ENCODE measurements at places on chromosomes 2 and 18.

DNA sequence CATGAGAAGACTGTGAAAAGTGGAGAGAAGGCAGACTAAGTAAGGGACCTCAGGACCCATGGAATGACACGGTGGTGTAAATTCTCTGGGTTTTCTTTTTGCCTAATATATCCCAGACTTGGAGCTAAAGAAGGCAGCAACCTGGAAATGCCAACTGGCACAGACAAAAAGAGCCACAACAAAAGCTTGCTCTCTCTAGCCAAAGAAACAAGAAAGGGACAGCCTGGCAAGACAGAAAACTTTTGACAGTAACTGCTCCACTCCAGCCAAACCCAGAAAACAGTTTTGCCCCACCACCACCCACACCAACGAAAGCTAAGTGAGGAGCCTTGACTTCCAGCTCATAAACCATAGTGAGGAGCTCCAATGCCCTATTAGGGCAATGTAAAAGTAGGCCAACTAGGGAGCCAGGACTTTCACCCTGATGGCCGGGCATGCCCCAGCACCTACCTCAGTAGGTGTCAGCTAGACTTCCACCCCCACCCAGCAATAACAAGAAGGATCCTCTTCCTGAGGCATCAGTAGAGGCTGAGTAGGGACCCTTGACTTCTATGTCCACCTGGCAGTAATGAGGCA, 35.5 kb downstream of the PELI1 start:
- DNase-seq = no peak

DNA sequence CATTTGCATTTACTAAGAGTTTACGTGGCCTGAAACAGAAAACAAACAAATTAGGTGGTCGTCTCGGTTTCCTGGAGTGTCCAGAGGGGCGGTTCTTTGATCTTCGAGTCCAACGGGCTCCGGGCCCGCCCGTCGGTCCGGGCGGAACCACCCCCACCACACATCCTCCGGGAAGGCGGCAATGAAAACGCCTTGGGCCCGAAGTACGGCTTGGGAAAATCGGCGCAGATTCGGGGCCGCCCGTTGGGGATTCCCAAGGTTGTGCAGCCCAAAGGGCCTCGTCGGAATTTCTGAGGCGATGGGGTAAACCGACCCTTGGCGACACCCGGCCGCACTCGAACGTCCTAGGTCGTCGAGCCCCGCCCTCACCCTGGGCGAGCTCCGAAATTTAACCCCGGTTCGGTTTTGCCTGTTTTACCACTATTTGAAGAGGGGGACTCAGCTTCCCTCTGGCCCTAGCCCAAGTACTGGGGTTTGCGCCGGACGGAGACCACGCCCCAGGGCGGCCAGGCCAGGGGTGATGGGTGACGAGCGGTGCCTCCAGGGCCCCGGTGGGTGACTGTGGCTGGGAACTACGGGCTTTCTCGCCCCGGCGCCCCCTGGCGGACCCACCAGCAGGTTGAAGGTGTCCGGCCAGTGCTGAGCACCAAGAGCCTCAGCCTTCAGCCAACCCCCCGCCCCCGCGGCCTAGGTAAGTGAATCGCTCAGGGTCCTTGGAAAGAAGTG, 1.9 kb upstream of the CFAP53 start:
- peak; percentile 96 for DNase-seq

DNA sequence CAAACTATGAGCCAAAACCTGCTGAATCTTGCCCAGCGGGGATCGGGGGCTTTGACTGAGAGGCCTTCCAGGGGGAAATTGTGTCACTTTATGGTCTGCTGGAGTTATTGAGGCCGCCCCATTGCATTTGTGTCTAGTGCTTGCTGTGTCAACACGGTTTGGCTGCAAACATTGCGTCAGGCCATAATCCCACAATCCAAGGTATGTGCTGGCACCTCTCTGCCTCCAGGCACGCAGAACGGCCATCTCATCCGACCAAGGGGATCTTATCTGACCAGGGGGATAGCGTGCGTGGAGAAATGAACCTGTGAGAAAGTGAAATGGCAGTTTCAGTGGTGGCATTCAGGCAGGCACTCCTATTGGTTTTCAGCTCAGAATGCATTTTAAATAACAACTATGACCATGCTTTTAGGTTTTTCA, 18.1 kb upstream of the LYPD6B start:
- no peak for DNase-seq

GRCh38 chr18:66393463-66393862, 210.4 kb downstream of the CDH19 start:
- DNase-seq = no peak

- peak; percentile 19 for DNase-seq
Measured at GRCh38 chr18:78423811-78424210, 555.8 kb upstream of the SALL3 start.

GRCh38 chr2:239275044-239275685, 125.7 kb downstream of the HDAC4 start:
- peak; percentile 43 for DNase-seq

DNA sequence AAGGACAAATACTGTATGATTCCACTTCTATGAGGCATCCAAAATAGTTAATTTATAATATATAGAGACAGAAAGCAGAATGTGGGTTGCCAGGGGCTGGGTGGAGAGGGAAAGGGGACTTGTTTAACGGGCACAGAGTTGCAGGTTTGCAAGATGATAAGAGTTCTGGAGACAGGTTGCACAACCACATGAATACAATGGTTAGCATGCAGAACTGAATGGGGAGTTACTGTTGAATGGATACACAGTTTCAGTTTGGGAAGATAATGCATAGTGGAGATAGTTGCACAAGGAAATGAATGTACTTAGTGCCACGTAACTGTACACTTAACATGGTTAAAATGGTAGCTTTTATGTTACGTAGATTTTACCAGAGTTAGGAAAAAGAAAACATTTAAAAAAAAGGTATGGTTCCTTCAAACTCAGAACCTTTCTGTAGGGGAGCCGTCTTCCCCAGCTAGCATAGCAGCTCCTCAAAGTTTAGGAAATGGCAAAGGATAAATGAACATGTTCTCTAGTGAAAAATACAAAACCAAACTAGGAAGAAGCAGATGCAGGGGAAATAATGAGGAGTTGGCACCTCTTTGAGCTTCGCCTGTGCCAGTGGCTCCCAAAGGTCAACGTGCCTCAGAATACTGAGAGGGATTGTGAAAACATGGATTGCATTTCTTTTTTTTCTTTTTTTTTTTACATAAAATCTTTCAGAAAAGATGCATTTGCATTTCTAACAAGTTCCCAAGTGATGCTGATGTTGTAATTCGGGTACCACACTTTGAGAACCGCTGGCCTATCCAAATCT, 95.2 kb downstream of the ZCCHC2 start:
- DNase-seq = no peak

DNA sequence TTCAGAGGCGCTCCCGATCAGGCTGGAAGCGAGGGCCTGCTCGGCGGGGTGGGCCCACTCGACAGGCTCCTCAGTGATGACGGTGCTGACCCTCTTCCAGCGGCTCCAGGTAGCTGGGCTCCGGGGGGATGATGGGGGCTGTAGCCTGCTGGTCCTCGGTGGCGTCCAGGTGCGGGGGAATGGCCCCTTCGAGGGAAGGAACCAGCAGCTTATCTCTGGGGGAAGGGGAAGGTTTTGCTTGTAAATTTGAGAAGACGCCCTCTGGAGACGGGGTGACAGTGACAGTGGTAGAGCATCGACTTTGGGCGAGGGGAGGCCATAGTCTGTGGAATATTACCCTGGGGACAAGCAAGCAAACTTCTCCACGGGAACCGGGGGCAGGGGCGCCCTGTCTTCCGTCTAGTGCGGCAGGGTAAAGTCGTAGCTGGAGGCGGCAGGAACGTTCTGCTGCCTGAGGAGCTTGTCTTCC, 891.9 kb upstream of the LRRTM1 start:
- no peak for DNase-seq

DNA sequence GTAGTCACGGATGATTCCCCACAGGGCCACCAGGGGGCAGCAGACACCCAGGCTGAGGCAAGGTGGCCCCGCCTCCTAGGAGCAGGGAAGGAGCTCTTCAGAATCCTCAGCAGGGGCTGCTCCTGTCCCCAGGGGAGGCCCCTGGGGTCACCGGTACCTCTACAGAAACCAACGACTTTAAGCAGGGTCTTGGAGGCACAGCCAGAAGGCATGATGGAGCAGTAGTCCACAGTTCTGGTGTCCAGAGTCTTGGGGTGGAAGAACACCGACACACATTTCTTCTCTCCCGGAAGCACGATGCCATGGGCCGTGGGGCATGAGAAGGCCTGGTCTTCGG, 11.5 kb downstream of the CFAP65 start:
- DNase-seq = peak; percentile 94

DNA sequence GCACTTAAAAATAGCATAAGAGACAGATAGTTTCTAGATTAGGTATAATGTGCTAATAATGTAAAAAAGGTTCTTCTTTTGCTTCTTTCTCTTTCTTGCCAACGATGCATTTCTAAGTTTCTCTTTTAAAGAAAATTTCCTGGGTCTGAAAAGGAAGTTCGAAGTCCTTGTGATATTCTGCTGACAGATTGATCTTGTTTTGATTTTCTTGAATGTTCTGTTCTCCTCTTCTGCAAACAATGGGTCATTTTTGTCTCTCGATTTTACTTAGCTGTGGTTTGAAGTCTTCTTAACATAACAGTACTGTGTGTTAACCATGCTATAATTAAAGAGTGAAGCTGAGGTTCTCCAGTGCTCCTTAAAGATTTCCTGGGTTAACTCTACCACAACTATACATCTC, 61.1 kb upstream of the ACYP2 start:
- no peak for DNase-seq

- no peak for DNase-seq
Measured at GRCh38 chr2:8137801-8138200, 544.1 kb upstream of the ID2 start.

GRCh38 chr2:4678927-4679326, 975.6 kb downstream of the DCDC2C start:
- no peak for DNase-seq

GRCh38 chr2:120133572-120134244, 89.5 kb downstream of the TMEM185B start:
- peak; percentile 56 for DNase-seq

DNA sequence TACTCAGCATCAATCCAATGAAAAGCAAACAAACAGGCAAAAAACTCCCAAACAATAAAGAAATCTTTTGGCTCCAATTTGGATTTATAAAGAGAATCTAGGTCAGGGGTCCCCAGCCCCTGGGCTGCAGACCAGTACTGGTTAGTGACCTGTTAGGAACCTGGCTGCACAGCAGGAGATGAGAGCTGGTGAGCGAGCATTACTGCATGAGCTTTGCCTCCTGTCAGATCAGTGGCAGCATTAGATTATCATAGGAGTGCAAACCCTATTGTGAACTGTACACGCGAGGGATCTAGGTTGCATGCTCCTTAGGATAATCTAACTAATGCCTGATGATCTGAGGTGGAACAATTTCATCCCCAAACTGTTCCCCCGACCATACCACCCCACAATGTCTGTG, 102.2 kb downstream of the KIAA1328 start:
- DNase-seq = no peak

DNA sequence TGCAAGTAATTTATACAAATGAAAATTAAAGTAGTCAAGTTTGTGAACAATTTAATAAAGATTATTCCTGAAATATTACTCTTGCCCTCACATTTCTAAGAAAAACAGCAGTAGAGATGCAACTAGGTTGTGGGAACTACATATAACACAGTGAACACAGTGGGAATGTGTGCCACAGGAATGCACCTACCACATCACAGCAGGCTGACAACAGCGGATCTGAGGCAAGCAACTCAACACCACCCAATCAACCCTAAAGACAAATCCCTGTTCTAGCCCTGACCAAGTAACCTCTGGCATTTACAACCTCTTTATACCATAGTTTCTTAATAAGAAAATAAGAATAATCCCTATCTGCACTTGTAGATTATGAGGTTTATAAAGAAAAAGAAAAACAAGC, 23.4 kb downstream of the MBOAT2 start:
- DNase-seq = no peak

DNA sequence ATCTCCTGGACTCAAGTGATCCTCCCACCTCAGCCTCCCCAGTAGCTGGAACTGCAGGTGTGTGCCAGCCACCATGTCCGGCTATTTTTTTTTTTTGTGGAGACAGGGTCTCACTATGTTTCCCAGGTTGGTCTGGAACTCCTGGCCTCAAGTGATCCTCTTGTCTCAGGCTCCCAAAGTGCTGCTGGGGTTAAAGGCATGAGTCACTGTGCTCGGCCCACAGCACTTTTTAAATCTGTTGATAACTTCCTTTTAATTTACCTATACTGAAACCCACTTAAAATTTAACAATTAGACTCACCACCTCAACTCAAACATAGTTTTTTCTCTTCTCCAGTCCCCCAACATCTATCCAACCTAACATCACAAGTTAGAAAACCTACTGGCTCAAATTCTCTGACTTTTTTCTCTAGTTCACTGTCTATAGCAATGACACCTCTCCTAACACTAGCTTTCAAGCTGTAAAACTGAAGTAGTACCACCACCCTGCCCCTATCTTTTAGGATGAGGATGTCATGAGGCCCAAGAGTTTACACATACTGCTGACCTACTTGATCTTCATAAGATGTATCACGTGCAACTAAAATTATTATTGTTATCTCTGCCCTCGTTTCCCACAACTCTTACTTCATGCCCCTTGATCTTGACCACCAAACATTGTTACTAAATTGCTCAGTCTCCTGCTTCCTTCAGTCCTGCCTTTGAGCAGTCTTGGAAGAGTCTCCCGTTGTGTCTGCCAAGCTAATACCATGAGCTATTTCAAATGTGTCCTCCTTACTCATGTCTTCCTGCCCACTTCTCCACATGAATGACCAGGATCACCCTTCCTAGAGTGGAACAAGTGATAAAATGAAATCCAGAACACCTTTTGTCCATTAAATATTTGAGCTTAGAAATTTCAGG, 142.3 kb upstream of the ZFP36L2 start:
- no peak for DNase-seq

- DNase-seq = no peak
Measured at GRCh38 chr2:107582487-107582886, 244.2 kb upstream of the RGPD4 start.

GRCh38 chr2:200376513-200377354, 70.2 kb downstream of the SPATS2L start:
- DNase-seq = no peak

DNA sequence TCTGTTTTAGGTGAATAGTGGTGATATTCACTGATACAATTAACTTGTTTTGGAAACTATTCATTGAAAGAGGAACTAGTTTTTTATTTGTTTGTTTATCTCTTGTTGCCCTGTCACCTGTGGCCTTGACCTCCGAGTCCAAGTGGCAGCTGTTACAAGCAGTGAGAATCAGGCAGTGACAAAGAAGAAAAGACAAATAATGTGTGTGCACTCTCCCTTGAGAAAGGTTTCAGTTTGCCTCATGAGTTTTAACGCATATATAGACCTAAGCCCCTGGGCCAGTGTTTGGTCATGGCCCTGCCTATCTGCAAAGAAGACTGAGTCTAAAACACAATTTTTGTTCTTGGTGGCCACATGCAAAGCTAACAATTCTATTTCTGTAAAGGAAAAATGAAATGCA, 15.3 kb downstream of the KYNU start:
- no peak for DNase-seq

GRCh38 chr2:230441227-230441897, 25.4 kb downstream of the SP100 start:
- DNase-seq = no peak

DNA sequence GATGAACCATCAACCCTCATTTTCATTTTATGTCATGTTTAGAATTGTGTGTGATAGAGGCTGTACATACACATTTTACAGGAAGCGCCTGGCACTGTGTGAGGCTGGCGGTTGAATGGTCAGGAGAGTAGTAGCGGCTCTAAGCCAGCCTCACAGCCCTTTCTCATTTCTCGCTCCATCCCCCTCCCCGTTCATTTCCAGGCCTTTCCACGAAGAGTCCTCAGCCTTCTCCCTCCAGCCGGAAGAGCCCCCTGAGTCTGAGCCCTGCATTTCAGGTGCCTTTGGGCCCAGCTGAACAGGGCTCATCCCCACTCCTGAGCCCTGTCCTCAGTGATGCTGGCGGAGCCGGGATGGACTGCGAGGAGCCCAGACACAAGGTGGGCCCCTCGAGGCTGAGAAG, 51.8 kb downstream of the STK25 start:
- DNase-seq = no peak
